ENCODE measurements at places on chromosomes 11 and 22.
A peak's percentile ranks its signal among the peaks of the same experiment; 100 is the strongest.

DNA sequence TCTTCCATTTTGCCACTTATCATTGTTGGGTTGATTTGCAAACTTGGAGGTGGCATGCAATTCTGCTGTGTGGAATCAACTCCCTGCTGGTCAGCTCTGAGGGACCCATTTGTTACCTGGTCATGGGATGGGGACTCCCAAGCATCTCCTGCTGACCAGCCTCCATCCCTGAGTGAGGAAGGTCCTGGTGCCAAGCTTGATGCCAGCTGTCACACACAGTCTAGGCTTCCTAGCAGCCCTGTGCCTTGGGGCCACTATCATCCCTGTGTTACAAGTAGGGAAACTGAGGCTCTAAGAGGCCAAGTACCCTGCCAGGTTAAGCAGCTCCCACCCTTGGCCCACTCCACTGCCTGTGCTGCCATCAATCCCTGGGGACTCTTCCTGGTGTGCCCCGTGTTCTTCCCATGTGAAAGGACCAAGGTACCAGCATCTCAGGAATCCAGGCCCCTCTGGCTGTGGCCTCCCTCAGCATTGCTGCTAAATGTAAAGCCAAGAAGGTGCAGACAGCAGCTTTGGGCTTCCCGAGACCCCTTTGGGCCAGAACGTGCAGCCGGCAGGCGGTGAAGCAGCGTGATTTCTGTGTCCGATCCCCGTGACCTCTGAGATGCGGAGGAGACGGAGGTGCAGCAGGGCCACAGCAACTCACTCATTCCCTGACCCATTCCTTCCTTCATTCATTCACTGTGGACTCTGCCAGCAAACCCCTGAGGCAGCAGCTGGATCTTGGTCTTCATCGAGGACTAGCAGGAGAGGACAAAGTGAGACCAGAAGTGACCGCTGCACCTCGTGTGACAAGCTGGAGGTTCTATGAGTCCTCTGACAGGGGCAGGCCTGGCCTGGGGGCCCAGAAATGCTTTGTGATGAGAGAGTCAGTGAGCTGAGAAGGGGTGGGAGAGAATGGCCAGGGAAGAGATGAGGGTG lies 49.7 kb downstream of the MYEOV start:
- DNase-seq, result no peak

- no peak for DNase-seq
Measured at GRCh38 chr11:95692526-95693260, 96.9 kb downstream of the FAM76B start.

- no peak for DNase-seq
Measured at GRCh38 chr22:35489239-35489638, 51.4 kb upstream of the RASD2 start.

- DNase-seq, result no peak
Measured at GRCh38 chr11:76678321-76678720, 7.8 kb upstream of the LRRC32 start.

GRCh38 chr11:19766206-19766605 lies 53.6 kb downstream of the NAV2 start:
- DNase-seq, result peak; percentile 8

All from kidney glomerular epithelial cell (primary cell).